MG63 (cell line): ENCODE measurements at places on chromosomes 4 and X. TPM values are rescaled to one million over a fixed set of nuclear protein-coding genes. Genes with fewer than 3 reads are reported as not detected.

PLAC8 gene
- total RNA-seq = not detected in 2 replicates

SPANXD gene
- total RNA-seq = not detected in 2 replicates

DNA sequence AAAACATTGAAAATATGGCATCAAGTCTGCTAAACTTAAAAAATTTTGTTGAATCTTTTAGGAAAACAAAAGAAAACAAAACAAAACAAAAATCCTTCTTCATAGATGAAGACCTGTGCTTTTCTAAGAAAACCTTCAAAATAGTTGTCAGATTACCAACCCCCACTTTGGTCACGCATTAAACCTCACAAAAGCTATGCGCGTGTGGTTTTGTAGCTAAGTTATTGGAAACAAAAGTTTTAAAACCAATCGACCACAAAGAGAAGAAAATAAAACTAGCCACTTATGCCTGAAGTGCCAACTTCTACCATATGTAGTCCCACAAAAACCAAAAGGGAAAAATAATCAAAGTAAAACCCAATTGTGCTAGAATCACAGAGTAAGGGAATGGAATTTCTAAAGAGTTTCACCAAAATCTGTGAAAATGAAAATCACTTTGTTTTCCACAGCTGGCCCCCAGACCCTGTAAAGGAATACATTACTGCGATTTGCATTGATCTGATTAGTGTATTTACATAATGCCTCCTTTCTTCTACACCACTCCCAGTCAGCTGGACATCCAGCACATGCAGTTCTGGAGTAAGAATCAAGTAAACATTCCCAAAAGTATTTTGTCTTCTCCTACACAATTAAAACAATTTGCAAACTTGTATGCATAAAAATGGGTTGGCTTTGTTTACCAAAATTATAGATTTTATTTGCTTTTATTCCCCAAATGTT, 330.1 kb upstream of the DKK2 start:
- DNase-seq = no peak

STBD1 gene
- 0.13 TPM in 1 of 2 replicates, not detected in the other for total RNA-seq

DNA sequence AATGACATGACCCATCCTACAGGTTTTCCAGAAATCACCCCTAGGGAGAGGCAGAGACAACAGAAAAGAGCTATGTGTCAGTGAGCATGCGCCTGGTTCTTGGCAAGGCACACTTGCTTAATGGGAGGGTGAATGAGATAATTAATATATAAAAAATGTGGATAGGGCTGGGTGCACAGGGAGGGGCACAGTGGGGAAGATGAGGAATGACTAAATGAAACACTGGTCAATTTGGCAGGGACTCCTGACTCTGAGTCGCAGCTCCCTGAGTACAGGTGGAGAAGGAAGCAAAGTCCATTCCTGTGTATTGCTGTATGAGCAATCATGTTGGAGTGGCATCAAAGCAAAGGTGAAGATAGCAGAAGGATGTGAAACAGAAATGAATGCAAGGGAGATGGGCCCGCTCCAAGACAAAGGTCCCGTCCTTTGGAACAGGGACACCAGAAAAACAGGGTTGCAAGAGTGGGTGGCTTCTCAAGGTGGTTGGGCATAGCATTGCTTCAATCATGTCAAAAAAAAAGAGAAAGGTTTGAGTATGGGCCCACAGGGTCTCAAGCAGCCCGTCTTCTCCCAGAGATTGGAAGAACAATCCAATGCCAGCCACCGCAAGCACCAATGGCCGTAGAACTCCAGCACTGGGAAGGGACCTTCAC, 278.4 kb upstream of the AGTR2 start:
- peak; percentile 3 for DNase-seq

- no peak for DNase-seq
Measured at GRCh38 chr4:38442073-38442788, 221.8 kb upstream of the KLF3 start.

GPR50 gene
- total RNA-seq = not detected in 2 replicates
